ENCODE measurements at places on chromosomes 3 and 15.

DNA sequence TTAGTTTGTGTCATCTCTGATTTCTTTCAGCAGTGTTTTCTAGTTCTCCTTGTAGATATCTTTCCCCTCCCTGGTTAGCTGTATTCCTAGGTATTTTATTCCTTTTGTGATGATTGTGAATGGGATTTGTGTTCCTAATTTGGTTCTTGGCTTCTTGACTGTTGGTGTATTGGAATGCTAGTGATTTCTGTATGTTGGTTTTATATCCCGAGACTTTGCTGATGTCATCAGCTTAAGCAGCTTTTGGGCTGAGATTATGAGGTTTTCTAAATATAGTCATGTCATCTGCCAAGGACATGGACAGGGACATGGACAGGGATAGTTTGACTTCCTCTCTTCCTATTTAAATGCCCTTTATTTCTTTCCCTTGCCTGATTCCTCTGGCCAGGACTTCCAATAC is 35.8 kb downstream of the MYO9A start:
- no peak for DNase-seq

- DNase-seq = no peak
Observed at GRCh38 chr3:30505866-30506520, 100.4 kb upstream of the TGFBR2 start.

DNA sequence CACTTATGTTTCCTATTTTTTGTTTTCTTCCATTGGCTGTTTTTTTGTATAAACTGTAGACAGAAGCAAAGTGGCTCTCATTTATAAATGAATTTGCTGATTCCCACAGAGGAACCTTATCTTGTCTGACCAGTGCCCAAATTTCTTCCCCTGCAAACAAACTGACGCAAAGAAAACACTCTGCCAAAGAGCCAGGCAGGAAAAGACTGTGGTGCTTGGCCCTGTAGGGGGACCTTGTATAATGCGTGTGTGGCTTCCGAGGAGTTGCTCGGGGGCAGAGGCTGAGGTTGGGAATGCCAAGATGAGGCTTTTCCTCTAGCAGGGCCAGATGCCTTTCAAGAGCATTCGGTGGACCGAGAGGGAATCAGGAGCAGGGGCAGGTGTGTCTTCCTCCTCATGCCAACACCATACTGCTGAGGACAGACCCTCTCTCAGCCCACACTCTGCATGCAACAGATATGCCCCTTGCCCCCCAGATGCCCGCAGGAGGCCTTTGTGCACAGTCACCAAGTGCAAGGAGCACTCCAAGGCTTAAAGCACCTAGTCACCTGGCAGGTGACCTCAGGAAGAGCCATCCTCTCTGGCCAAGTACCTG is 104.3 kb upstream of the ABHD17C start:
- no peak for DNase-seq

GRCh38 chr3:194243172-194243837 is 107.4 kb downstream of the HES1 start:
- no peak for DNase-seq

DNA sequence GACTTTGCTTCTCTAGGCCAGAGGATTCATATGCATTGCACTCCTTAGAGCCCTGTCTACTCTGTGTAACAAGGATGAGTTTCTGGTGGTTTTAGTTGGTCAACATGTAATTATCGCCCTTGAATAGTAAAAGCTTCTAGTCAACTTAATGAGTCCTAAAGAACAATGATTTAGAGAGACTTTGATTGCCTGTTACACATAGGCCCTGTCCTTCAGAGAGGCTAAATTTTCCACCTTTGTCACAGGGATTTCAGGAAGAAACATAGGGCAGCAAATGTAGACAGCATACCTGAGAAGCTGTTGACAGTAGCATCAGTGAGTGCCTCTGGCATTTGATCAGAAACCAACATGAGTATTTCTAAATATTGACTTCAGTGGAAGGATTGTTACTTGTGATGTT is 7.1 kb downstream of the BTLA start:
- no peak for DNase-seq

DNA sequence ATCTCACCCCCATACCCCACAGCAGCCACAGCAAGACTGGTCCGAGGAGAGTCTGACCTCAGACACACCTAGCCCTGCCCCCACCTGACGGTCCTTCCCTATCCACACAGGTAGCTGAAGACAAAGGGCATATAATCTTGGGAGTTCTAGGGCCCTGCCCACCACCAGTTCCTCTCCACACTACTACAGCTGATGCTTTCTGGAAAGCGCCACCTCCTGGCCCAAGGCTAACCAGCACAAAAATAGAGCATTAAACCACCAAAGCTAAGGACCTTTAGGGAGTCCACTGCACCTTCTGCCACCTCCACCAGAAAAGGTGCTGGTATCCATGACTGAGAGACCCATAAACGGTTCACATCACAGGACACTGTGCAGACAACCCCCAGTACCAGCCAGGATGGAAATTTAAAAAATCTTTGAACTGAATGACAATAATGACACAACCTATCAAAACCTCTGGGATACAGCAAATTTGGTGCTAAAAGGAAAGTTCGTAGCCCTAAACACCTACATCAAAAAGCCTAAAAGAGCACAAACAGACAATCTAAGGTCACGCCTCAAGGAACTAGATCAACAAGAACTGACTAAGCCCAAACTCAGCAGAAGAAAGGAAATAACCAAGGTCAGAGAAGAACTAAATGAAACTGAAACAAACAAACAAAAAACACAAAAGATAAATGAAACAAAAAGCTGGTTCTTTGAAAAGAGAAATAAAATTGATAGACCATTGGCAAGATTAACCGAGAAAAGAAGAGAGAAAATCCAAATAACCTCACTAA is 122.1 kb upstream of the TPRG1 start:
- no peak for DNase-seq

DNA sequence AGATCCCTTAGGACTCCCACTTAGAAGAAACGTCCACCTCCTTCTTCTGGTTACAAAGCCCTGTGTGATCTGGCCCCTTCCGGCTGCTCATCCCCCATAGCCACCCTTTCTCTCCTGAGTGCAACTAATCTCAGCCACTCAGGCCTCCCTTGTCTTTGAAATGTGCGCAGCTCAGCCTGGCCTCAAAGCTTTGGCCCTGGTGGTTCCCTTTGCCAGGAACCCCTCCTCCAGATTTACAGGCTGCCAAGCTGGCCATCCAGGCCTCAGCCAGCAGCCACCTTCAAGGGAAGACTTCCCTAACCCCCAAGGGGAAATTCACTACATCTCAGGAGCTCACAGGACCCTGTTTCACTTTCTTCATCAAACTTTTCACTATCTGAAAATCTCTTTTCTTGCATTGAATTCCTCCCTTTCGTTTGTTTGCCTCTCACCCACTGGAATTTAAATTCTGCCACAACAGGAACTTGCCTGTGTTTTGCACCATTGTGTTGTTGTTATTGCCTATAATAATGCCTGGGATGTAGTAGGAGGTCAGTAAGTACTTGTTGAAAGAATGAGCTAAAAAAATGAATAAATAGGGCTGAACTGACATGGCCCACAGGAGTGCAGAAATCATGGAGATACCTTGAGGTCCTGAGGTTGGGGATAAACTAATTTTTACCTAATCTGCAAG is 109.5 kb upstream of the PFN2 start:
- no peak for DNase-seq

- no peak for DNase-seq
Observed at GRCh38 chr3:195003006-195003892, 267.7 kb downstream of the XXYLT1 start.

DNA sequence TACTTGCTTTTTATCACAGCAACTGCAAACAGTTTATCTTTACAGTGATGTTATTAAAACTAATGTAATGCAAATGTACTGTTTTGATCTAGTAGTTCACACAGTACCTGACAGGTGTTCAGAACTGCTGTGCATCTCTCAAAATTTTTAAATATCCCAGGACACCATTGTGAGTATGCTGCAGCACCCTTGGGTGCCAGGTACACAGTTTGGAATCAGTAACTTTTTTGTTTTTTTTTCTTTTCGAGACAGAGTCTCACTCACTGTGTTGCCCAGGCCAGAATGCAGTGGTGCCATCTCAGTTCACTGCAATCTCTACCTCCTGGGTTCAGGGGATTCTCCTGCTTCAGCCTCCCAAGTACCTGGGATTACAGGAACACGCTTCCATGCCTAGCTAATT is 3.0 kb downstream of the KNL1 start:
- no peak for DNase-seq

DNA sequence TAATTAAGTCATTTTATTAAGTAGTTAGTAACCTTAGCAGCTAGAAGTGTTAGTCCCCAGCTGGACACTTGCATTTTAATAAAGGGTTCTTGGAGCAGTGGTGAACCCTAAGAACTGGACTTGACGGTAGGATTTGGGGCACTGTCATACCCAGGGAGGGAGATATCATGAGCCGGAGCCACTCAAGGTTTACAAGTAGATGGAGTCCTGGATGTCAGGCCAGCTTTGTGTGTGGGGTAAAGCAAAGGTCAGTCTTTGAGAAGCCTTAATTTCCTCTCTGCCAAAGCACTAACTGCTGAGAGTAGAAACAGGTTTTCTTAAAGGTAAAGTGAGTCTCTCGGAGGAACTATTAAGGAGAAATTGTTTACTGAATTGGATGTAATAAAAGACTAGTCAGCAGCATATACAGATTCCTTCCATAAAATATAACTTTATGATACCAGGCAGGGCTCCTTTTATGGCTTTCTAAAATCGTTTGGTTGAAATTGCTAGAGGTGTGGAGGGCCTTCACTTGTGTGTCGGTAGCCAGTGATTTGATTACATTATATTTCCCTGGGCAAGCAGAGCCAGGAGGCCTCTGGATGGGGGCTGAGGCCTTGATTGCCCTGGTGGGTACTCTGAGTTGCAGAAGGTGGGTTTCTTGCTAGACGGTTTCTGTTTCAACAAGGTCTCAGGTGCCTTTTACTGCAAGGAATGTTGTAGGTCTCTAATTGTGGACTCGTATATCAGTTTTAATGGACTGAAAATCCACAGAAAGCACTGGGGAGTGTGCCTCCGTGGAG is 23.1 kb downstream of the SQOR start:
- no peak for DNase-seq

DNA sequence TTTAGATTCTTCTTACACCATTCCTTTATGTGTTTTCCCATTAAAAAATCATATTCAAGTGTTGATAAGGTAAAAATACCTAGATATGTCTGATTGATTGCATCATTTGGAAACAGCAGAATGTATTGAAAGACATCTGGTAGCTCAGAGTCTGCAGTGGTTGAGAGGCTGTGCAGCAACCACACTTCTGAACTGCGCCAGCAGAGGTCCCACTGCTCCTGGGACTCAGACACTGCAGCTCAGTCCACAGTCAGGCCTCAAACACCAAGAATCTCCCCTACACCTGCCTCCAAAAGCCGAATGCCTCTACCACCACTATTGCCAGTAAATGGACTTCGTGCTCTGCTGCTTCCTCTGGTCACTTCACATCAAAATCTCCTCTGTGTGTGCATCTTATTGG is 176.9 kb upstream of the LMCD1 start:
- peak; percentile 72 for DNase-seq

DNA sequence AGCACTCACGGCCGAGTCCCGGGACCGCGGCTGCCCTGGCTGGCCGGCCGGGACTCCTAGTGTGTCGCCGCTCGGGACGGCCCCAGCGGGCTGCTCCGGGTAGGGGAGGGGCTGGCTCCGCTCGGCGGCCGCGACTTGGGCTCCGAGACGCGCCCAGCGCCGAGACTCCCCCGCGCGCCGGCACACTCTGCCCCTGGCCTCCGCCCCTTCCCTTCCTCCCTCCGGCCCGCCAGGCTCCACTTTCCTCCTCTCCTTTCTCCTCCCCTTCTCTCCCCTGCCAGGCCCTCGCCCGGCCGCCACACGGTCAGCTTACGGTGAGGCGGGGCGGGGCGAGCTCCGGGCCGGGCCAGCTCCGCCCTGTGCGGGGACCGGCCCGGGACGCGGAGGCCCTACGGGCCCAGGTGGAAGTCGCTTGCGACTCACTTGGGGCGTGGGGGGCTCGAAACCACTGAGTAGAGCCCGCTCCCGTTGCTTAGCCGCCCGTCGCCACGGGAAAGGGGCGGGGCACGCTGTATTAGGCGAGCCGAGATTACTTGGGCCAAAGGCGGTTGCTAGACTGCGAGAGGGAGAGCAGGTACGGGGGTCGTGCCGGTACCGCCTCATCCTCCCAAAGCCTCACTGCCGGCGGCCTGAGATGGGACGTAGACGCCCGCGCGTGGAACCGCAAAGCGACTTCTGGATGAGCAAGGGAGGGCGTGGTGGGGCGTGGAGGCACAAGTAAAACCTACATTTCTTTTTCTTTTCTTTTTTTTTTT is at the start of gene ITGB5:
Gene ITGB5 (minus strand): TSS at position 189 of the 755 bp plus-strand sequence. CDS start 365 bp downstream, outside the sequence.
- DNase-seq = peak; percentile 87

- peak; percentile 74 for DNase-seq
Observed at GRCh38 chr15:26864664-26865191, 2.1 kb upstream of the GABRA5 start.

DNA sequence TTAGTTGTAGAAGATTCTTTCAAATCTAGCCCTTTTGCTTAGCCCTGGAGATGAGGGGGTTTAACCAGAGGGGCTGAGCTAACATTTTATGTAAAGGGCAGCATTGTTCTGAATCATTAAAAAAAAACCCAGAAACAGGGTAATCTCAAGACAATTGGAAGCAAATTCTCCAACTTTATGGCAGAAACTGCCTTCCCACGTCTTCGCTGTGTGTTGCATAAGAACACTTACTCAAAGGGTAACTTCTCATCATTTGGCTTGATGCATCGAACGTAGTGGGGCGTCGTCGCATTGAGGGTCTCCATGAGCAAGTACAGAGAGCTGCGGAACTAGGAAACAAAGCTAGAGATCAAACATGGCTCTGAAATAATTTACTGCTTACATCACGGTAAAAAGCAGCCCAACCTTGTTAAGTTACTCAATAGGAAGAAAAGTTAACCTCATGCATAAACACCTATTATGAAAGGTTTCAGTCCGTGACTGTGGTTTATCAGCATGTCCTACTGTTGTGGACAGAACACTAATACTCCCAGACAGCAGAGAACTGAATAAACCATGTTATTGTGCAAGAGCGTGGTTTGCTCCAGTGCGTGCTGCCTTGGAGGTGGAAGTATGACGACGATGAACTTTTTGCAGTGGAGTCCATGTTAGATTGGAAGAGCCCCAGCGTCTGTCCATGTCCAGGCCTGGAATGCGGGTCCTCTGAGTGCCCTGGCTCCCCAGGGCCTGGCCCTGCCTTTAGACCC is 48.7 kb downstream of the MYO5C start:
- DNase-seq = no peak

DNA sequence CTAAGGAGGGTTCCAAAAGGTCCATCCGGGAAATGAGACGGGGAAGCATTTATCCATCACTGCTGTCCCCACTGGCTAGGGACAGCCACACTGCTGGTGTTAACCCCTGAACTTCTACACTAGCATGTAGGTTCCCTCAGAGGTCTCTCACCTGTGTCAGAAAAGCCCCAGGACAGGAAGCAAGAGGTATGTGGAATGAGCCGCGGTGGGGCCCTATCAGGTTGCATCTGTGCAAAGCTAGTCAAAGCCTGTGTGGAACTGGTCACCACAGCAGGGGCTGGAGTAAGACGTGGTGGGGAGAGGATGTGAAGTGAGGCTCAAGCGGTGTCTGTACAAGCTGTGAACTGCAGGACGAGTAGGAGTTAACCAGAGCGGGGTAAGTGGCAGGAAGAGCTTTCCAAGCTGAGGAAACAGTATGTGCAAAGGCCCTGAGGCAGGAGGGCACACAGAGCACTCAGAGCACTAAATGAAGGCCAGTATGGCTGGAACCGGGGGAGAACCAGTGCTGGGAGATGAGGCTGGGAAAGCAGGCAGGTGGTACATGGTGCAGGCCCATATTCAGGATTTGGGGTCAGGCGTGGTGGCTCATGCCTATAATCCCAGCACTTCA is 57.8 kb downstream of the MEGF11 start:
- no peak for DNase-seq
